ENCODE measurements at places on chromosomes 1 and 21.

DNA sequence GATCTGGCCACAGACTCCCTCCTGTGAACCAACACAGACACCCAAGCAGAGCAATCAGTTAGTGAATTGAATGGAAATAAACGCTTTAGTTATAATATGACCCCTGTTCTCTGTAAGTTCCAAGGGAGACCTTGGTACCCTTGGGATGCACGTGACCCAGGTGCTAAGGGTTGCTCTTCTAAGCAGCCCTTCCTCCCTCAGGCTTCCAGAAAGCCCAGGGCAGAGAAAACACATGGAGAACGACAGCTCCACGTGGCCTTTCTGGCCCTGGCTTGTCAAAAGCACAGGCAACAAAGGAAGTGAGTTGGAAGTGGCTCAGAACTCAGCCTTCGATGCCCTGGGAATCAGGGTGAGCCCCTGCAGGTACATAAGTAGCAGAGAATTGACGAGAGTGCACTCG is 57.4 kb downstream of the LACTBL1 start:
- no peak for DNase-seq

- DNase-seq = no peak
Measured at GRCh38 chr21:44888581-44889550, 15.4 kb upstream of the PTTG1IP start.

DNA sequence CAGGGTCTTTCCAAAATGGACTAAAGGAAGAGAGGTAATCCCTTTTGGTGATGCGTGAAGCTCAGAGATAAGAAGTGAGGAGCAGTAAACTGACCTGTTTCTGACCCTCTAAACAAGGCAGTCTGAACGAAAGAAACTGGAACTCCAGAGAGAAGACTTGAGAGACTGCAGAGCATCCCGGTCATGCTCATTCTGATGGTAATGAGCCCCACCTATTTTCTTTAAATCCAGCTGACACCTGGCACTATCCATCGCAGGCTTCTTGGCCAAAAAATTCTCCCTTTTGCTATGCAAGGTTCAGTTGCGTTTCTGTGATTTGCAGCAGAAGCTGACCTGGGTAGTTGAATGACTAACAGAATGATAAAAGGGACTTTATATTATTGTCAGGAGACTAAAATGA is 105.9 kb upstream of the KCNK2 start:
- DNase-seq = no peak

DNA sequence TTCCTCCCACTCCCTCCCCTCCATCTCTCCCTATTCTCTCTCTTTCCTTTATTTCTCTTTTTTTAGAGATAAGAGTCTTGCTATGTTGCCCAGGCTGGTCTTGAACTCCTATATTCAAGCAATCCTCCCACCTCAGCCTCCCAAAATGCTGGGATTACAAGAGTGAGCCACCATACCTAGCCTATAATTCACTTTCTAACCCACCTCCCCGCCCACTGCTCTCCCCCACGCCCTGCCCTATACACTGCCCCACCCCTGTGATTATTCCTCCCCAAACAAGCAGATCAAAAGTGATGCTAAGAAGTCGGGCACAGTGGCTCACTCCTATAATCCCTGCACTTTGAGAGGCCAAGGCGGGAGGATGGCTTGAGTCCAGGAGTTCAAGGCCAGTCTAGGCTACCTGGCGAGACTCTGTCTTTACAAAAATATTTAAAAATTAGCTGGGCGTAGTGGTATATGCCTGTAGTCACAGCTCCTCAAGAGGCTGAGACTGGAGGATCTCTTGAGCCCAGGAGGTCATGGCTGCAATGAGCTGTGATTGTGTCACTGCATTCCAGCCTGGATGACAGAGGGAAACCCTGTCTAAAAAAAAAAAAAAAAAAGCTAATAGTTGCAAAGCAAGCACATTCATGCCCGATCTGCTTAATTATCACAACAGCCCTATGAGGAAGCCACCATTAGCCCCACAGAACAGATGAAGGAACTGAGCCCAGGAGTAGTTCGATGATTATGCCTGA is 12.8 kb upstream of the E2F2 start:
- no peak for DNase-seq

DNA sequence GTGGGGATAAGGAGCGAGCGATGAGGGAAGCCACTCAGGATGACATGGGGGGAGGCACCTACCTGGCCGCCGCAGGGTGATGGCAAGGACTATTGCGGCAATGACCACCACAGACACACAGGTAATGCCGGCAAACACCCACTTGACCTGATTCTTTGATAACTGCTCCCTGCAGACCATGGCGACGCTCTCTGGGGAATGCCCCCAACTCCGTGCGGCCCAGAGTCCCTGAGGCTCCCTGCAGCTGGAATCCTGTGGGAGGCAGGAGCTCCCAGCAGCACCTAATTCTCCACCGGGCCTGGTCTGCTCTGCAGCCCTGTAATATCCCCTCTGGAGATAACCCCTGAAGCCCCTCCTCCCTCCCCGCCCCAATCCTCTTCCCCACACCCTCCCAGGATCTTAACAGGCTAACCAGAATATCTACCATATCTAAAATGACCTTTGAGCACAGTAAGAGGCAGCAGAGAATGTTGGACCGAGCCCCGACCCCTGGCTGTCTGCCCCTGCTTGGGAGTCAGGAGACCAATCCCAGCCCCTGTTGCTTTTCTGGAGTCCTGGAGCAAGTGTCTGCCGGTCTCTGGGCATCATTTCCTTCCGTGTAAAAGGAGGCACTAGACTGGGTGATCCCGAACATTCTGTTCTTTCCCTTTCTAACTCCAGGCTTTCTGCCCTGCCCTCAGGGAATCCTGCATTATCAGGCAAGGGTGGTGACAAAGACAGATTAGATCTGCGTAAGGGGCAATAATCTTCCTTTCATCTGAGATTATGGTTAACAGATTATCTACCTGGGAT is at the start of gene FAM151A:
Gene FAM151A, minus strand, starts transcription at position 310 of the 792 bp plus-strand sequence. Its CDS starts 130 bp downstream, at position 180.
- peak; percentile 30 for DNase-seq
